ENCODE measurements at places on chromosomes 13 and 19.

DNA sequence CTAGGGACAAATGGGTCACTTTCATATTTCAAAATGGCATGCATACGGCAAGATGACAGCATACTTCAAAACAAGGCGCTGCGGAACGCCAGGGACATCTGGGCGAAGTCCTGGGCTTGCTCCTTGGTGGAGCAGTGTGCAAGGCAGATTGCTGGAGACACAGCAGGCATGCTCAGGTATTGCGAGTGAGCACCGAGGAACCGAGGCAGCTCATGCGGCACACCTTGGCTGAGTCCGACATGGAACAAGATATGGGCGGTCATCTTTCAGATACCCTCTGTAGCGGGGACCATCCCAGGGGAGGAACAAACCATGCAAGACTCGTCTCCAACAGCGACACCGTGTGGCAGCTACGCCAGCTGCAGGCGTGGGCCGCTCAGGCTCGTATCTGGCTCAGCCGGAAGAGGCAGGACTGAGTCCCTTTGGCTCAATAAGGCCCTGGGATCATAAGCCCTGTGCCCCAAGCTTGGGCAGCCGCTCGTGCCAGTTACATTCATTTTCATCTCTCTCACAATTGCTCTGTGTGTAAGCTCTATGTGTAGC, 112.4 kb downstream of the NUFIP1 start:
- DNase-seq: no peak

DNA sequence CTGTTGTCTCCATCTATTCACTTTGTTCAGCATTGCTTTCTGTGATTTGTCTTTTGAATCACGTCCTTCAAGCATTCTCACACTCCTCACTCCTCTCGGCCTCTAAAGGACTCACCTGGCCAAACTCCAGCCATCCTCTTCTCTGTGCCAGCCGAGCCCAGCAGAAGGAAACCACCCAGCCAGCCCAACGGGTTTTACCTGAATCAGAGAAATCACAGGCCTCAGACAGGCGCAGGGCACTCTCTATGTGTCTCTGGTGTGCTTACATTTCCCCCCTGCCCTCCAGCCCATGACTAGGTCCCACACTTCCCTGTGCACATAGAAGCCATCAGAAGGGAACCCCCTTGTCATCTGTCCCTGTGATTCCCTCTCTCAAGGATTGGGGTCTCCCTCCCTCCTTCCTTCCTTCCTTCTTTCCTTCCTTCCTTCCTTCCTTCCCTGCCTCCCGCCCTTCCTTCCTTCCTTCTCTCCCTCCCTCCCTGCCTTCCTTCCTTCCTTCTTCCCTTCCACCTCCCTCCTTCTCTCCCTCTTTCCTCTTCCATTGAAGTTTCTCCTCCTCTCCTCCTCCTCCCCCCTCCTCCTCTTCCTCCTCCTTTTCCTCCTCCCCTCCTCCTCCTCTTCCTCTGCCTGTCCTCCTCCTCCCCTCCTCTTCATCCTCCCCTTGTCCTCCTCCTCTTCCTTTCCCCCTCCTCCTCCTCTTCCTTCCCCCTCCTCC, 8.8 kb upstream of the ZNF541 start:
- DNase-seq: no peak

GRCh38 chr13:26680123-26680450, 80.5 kb downstream of the GPR12 start:
- DNase-seq: no peak

DNA sequence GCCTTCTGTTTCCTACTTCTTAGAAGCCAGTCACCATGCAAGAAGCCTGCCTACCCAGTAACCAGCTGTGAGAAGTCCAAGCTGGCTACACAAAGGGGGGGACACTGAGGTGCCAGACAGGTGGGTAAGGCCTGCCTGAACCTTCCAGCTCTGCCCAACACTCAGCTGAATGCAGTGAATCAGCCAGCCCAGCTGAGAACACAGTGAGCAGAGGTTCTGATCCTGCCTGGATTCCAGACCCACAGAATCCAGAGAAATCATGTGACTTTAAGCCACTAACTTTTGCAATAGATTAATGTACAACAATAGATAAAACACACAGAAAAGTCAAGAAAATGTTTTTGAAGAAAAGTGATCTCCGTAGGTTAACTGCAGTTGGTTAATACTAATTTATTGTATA, 151.7 kb downstream of the EFNB2 start:
- no peak for DNase-seq

GRCh38 chr13:100434010-100434763, 154.4 kb downstream of the GGACT start:
- no peak for DNase-seq

- DNase-seq: no peak
Observed at GRCh38 chr13:48579165-48579918, 46.5 kb upstream of the RCBTB2 start.

GRCh38 chr19:40803857-40804782, 5.1 kb downstream of the EGLN2 start:
- no peak for DNase-seq

- DNase-seq: no peak
Observed at GRCh38 chr13:111484959-111485358, 164.5 kb downstream of the TEX29 start.

DNA sequence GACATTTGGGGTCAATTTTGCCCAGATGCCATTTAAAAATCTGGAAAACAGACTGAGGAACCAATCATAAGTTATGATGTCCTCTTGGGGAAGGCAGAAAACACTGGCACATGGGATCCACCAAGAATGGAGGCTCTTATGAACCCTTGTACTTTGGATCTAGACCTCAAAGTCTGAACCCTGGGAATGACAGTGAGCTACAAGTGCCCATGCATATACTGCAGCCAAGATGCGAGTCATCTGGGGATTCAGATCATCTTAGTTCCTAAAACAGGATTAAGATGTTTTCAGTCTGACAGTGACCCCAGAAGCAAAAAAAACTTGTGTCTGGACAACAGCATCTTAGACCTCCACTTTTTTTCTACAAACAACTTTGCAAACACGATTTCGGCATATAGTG, 100.2 kb upstream of the SIAH3 start:
- no peak for DNase-seq

DNA sequence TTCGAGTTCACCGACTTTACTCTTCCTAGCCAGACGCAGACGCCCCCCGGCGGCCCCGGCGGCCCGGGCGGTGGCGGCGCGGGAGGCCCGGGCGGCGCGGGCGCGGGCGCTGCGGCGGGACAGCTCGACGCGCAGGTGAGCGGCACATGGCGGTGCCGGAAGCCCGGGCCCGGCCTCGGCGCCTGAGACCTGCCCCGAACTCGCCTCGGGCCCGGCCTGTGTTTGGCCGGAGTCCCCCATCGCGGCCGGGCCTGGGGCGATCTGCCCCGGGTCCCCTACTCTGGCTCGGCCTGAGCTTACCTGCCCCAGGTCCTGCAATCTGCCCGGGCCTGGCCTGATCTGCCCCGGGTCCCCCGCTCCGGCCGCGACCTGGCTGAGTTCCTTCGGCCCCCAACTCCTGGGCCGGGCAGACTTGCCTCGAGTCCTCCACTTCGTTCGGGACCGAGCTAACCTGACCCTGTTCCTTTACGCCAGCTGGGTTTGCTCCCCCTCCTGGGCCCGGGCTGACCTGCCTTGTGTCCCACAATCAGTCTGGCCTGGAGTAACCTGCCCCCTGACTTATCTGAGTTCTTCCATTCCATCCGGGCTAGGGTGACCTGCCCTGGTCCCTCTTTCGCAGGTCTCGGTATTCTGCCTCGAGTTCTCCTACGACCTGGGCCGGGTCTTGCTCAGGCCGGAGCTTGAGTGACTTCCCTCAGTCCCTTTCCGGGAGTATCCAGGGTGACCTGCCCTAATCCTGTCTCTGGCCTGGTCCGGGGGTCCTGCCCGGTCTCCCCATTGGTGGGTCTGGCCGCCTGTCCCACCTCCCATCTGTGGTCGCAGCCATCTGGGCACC, 764 bp downstream of the UPF1 start:
- DNase-seq: no peak

GRCh38 chr13:79404985-79405384, 1.1 kb downstream of the RBM26 start:
- no peak for DNase-seq
